ENCODE measurements at places on chromosomes 12 and 14. TPM values are rescaled to one million over a fixed set of nuclear protein-coding genes. Genes with fewer than 3 reads are reported as not detected.

DNA sequence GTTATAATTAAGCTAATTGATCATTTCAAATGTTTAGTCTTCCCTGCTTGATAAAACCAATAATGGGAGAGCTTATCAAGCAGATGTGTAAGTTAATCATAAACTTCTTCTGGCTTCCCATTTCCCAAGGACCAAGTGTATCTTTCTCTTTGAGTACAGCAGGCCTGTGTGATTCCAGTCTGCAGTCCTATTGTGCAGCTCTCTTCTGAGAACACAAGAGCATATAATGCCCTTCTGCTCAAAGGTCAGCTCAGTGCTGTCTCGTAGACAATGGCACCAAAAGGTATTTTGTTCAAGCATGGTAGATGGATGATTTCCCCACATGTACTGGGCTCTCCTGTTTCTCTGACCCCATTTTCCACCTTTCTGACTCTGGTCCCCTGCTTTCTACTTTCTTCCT is 101.8 kb upstream of the DYRK2 start:
- no peak for DNase-seq

- peak; percentile 94 for DNase-seq
Measured at GRCh38 chr12:90029317-90029716, 320.7 kb upstream of the ATP2B1 start.

GRCh38 chr14:63910583-63911363 is 58.0 kb downstream of the SYNE2 start:
- DNase-seq = no peak

DNA sequence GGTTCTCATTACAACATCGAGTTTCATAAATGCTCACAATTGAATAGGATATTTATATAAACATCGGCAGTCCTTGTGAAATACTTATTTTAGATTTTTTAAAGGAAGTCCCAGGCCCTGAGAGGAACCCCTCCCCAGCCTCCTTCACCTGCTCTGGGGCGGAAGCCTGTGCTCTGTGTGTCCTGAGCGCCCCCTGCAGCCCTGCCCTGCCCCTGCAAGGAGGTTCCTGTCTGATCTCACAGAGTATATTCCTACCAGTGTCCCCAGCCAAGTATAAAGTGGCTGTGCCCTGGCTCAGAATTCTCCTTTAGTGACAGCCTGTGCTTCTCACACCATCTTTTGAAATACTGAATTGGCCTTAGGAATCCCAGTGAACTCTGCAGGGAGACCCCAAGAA is 659.5 kb downstream of the TMEM121 start:
- DNase-seq = no peak

GRCh38 chr12:65266408-65266807 is 12.1 kb upstream of the MSRB3 start:
- no peak for DNase-seq

- DNase-seq = no peak
Measured at GRCh38 chr12:122326586-122326985, 60.3 kb upstream of the VPS33A start.

C3AR1 gene
- not detected for total RNA-seq

RTN1 gene
- total RNA-seq = not detected

TMEM19 gene
- 21.0 TPM for total RNA-seq
